ENCODE measurements at places on chromosomes 6 and 20.

GRCh38 chr6:40880906-40881305 lies 158.1 kb downstream of the UNC5CL start:
- no peak for DNase-seq

DNA sequence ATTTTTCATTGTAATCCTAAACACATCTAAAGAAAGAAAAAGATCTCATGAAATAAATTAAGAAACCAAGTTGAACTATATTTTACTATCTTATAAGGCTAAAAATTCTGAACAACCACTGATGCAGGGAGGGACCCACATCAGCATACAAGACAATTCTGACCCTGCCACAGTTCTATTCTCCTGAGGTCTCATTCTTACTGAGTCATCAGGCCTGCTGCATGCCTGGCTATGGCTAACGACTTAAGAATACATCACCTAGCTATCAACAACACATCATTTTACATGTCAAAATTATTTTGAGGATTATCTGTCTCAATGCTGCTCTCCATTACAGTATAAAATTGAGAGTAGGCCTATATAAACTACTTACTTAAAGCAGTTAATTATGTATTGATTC lies 52.9 kb downstream of the FBXL4 start:
- DNase-seq: no peak

DNA sequence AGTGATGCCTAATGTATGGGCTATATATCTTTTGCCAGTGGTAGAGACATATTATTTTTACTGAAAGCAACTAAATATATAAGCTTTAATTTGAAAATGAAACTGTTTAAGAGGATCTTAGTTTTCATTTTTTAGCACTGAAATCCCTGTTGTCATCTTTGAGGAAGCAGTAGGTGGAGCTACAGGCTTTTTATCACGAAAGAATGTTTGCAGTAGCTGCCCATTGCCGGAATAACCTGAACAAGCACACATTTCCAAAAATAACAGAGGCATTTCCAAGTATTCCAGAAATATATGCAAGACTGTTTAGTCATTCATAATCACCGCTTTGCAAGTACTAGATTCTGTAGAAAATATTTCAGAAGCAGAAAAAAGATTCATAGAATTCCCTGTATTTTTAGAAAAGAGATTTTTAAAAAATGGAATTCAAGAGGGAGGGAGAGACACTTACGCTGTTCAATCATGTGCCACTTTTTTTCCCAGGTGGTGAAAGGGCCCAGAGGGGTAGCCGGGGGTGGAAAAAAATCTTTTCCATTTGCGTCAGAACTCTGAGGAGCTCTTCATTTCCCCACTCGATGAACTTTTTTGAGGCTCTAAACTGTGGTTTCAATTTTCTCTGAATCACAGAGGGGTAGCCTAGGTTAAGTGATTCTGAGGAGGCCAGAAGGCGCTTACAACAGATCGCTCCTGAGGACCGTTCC lies 142.5 kb upstream of the FERMT1 start:
- no peak for DNase-seq

DNA sequence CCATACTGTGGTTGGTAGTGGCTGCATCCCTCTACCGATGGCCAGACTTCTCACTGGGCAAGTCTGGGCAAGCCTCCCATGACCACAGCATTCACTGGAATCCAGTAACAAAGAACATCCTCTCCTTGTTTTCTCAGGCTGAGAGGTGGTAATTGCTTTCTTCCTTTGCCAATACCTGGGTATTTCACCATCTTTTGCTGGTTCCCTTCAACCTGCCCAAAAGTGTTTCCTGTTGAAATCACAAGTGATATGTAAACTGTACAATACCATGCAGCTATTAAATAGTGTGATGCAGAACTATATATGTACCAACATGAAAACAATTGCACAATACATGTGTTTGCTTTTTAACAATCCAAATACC lies at the start of gene PTCHD4:
Gene PTCHD4 (minus strand): TSS at position 55 of the 364 bp plus-strand sequence. CDS start 42,240 bp downstream, outside the sequence.
- no peak for DNase-seq

DNA sequence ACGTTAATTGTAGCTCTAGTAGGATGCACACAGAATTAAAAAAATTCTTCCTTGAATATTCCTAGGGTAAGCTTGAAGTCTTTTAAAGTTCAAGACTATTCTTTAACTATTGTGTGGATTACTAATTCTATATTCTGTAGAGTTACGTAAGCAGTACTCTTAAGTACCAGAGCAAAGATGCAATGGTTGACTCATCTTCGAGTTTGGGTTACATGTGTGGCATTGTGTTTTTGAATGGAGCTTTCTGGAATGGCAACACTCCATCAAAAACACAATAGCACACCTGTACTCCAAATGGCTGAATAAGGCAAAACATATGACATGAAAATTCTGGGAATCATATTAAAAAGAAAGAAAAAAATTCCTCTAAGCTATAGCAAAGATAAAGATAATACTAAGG lies 33.5 kb upstream of the CEP162 start:
- DNase-seq: no peak

DNA sequence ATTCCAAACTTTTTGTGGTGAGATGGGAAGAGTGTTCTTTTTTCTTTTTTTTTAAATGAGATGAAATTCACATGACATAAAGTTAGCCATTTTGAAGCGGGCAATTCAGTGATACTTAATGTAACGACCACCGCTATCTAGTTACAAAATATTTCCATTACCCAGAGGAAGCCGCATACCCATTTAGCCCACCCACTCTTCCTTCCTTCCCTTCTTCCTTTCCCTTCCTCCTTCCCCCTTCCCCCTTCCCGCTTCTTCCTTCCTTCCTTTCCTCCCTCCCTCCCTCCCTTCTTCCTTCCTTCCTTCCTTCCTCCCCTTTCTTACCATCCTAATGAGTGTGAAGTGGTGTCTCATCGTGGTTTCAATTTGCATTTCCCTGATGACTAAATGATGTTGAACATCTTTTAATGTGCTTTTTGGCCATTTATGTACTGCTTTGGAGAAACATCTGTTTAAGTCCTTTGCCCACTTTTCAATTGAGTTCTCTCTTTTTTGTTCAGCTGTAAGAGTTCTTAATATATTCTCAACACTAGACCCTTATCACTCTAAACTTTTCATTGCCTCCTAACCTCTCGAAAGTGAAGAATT lies 371.1 kb downstream of the FARS2 start:
- DNase-seq: no peak

Measured in mesothelial cell of epicardium (in vitro differentiated cells).